ENCODE measurements at places on chromosomes 13 and 19.

DNA sequence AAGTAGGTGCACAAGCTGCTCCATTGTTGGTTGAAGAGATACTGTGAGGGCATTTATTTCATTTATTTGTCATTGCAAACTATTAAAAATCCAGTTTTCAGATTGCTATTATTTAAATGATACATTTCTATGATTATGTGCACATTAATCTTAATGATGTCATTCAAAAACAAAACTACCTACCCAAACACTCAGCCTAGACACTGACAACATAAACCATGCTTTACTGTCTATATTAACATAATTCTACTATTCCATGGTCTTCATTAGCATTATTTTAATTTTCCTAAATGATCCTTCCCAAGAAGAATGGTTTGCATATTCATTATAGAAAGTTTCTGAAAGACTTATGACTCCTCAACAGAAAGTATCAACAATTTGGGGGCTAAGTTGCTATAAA lies 813.0 kb upstream of the SLITRK5 start:
- no peak for DNase-seq

- DNase-seq: no peak
Measured at GRCh38 chr19:45170146-45171106, 7.6 kb downstream of the TRAPPC6A start.

DNA sequence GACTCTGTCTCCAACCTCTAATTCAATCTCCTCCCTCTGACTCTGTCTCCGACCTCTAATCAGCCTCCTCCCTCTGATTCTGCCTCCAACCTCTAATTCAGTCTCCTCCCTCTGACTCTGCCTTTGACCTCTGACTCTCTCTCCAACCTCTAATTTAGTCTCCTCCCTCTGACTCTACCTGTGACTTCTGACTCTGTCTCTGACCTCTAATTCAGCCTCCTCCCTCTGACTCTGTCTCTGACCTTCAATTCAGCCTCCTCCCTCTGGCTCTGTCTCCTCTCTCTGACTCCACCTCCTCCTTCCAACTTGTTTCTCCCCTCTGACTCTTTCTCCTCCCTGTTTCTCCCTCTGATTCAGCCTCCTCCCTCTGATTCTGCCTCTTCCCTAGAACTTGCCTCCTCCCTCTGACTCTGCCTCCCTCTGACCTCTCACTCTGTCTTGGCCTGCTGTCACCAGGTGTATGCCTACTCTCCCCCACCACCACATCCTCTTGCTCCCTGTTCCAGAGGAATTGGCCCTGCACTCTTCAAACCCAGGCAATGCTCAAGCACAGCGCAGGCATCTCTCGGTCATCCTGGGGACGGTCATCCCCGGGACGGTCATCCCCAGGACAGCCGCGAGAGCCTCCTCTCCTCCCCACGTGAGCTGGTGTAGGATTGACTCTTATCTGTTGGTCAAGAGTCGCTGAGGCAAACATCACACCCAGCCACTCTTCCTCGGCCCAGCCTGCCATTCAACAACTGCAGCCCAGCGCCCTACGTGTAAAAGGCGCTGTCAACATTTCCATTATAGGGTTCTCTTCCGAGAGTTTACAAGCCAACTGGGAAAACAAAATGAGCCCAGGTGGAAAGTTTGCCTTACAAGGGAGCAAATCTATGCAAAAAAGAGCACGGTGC lies 60.2 kb downstream of the ZIC5 start:
- no peak for DNase-seq

DNA sequence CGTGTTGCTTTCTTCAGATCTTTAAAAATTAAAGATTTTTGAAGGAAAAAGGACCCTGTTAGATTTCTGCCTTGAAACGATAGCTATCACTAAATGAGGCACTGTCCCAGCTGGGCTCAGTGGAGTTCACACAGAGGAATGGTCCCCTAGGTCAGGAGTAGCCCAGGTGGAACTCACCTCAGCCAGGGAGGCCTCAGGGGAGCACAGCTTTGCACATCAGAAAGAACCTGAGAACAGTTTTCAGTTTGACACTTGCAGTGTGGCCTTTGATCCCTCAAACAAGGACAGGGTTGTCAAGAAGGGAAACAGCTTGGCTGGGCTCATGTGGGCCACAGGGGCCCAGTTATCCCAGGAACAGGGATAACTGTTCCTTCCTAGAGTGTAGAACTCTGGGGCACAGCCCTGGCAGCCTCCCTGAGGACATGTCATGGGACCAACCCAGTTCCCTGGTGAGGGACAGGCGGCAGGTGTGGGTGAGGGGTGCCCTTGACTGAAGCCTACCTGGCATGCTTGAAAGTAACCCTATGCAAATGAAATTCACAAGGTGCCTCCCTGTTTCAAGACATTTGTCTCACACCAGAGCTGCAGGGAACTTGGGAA lies 59.4 kb downstream of the CHST8 start:
- DNase-seq: no peak

DNA sequence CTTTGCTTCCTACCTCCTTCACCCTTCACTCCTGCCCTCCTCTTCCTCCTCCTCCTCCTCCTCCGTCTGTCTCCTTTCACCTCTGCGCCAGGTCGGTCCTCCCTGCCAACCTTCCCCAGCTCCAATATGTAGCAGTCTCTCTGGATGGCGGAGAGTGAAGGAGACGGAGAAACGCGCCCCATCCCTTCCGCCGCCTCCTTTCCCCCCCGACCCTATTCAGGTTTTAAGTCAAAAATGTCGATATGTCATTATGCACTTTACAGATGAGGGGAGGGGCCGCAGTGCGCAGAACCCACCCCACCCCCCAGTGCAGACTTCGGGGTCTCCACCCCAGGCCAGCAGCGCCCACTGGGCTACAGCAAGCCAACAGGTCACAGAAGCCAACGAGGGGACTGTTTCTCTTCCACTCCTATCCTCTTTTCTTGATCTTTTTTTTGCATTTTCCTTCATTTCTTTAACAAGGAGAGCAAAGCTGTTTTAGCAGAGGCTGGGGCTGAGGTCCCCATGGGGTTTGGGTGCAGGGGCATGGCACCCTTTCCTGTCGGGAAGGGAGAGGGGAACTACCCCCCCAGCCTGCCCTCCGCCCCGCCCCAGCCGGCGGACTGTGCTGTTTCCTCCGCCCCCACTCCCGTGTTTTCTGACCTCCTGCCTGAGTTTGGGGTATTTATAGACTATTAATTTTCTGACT lies 9.2 kb downstream of the MIDN start:
- no peak for DNase-seq

DNA sequence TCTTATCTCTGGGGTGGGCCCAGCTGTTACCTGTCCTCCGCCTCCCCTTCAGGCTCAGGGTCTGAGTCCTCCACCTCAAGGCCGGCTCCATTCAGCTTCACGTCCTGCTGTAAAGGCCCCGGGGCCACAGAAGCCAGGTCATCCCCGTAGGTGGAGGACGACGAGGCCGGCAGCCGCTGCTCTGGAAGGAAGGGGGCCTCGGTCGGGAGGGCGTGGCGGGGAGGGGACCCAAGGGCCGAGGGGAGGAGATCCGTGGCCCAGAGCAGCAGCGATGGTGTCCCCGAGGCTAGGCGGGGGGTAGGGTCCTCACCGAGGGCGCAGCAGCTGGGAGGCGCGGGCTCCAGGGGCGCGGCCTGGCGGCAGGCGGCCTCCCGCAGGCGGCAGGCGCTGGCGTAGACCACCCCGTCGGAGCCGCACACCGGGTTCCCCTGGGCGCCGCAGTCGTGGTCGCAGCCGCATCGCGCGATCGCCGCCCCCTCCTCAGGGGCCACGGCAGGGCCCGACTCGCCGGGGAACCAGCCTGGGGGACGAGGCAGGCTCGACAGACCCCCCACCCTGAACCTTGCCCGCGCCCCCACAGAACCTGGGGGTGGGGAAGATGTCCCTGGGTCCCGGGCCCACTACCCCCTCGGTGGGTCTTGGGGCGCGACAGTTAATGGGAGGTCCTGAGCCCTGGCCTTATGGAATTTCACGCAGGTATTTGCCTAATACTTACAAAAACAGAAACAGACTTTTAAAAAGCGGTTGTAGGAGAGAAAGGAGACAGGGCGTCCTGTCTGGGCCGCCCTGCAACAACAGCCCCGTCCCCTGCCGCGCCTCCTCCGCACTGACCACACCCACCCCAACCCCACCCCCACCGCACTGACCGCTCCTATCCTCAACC lies 7.6 kb downstream of the F2RL3 start:
- DNase-seq: peak; percentile 10

GRCh38 chr19:10520652-10521318 lies 3.5 kb upstream of the S1PR5 start:
- no peak for DNase-seq

GRCh38 chr19:2603334-2603733 lies 99.2 kb downstream of the GNG7 start:
- DNase-seq: no peak

GRCh38 chr13:73603646-73604045 lies 530.6 kb downstream of the KLF12 start:
- DNase-seq: no peak

GRCh38 chr19:11418549-11419506 lies at the start of gene RGL3:
RGL3 (minus strand) TSS chr19:11419314; CDS start chr19:11419278, 36 bp downstream.
- DNase-seq: no peak

GRCh38 chr13:110316196-110316595 lies 9.1 kb downstream of the COL4A2 start:
- DNase-seq: no peak

DNA sequence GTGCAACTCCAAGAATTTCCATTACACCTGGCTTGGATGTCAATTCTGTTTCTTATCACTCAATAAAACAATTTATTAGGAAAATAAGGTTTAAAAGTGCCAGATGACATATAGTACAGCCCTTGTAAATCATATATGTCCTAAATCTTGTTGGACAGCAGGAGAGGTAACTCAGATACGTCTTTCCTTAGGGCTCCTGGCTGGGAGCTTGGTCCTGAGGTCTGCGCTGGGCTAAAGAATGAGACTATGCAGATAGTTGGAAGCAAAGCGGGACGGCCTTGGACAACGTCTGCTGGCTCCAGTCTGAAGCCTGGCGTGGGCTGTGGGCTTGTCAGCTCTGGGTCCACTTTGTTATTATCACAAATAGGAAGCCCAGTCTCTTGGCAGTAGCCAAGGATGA lies 377.0 kb downstream of the DLEU7 start:
- DNase-seq: no peak

GRCh38 chr19:35055715-35056179 lies 14.2 kb downstream of the HPN start:
- DNase-seq: no peak

DNA sequence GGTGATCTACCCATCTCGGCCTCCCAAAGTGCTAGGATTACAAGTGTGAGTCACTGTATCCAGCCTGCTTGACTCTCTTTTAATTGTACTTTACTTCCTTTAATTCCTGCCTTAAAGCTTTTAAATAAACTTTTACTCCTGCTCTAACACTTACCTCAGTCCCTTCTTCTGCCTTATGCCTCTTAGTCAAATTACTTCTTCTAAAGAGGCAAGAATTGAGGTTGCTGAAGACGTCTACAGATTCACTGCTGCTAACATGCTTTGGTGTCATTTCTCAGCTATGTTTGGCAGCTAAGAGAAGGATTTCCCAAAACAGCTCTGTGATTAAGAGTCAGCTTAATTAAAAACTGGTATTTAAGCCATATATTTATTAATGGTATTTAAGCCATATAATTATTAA lies 32.9 kb upstream of the CD177 start:
- DNase-seq: no peak

DNA sequence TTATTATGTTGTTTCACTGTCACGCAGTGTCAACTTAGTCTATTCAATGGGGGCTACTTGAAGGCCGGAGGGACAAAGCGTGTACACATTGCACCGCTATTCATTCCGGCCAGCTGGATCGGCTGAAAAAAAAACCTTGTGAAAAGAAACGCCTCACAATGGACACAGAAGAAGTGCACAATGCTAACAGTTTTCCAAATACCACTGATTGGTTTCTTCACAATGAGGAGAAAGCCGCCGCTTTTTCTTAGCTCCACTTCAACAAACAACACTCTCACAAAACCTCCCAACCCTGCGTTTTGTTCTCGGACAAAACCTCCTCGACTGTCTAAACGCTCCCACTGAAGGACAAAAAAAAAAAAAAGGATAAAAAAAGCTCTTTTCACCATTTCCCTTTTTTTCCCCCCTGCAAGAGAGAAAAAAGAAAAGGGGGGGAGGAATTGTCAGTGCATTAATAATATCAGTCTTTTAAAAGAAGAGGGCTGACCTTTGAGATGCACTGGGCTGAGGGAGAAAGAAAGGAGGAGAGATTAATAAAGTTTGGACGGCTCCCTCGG lies 5.4 kb downstream of the SOX21 start:
- DNase-seq: no peak

DNA sequence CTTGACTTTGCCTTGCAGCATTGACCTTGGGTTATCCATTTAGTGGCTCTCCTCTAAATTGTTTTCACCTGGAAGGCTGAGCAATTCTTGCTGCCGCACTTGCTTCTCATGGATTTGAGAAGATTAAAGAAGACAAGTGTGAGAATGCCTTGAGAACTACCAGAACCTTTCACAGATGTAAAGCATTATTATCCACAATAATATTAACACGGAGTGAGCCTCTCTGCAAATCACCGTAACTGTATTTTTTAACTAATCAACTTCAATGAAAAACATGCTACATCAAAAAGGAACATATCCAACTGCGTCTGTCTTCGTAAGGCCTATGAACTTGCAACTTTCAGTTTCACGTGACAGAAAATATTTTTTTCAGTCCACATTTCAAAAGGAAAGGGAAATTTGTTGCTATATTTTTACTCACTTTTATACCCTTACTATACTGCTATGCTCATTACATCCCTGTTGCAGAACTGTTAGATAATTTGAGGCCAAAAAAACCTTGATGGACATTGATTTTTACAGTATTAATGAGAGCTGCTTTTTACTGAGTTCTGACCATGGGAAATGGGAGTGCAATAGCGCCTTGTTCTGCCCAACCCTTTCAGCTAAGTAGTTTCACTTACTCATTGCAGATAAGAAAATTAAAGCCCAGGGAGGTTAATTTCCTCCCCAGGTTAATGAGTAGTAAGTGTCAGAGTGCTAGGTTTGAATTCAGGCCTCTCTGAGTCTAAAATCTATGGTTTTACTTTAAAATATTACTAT lies 93.8 kb upstream of the RAP2A start:
- DNase-seq: no peak

- DNase-seq: no peak
Measured at GRCh38 chr13:44195245-44195644, 178.4 kb upstream of the SERP2 start.

DNA sequence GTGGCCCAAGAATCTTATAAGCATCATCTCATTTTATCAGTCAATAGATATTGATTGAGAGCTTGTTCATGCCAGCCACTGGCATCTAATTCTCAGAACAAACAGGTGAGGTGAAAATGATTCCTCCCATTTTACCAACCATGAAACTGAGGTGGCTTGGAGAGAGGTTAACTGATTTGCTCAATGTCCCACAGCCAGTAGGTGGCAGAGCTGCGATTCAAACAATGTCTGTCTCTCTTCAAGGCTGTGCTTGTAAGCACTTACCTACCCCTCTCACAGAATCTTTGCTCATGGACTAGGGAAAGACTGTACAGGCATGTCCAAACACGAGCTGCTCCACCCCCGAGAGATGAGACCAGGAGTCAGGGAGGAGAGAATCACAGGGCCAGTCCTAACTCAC lies 21.5 kb upstream of the GSX1 start:
- no peak for DNase-seq

DNA sequence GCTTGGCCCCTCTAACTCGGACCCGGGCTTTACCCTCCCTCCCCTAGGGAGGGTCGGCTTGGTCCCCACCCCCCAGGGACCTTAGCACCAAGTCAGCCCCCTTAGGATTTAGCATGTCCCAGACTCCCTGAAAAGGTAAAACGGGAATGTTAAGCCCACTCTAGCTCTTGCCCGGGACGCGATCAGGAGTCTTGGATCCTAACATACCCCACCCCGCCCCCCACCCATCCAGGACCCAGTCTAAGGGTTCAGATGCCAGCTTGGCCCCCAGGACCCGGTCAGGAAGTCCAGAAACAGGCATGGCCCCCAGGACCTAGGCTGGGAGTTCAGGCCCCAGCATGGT lies 437 bp downstream of the EPOR start:
- DNase-seq: no peak
